ENCODE measurements at places on chromosomes 4 and X.

DNA sequence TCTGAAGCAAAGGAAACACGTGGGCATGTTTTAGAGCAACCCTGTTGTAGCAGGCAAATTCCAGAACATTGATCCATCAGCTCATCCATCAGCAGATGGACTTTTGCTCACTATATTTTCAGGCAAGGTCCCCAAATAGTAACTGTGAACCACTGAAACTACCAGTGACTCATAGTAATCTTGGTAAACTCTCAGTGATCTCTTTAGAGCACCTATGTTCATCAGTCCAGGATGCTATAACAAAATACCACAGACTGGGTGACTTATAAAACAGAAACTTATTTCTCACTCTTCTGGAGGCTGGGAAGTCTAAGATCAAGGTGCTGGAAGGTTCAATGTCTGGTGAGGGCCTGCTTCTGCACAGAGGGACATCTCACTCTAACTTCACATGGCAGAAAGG lies 28.9 kb upstream of the BTC start:
- no peak for DNase-seq

GRCh38 chr4:12126474-12126873 lies 697.8 kb upstream of the HS3ST1 start:
- DNase-seq: no peak

GRCh38 chrX:153779891-153780677 lies 757 bp upstream of the SRPK3 start:
- no peak for DNase-seq

DNA sequence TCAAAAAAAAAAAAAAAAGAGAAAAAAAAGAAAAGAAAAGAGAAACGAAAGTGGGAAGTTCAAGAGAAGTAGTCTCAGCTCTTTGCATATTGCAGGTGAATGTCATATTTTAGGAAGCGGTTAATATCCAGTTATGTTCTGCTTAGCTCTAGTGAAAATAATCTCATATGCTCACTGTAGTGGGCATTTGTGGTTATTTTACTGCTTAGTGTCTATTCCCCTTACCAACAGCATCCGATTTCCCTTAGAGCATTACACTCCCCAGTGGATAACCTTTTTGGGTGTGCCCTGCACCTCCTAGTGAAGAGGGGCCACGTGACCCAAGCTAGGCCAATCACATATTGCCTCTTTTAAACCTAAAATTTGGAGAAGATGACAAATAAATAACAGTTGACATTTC lies 111.2 kb upstream of the ZNF827 start:
- DNase-seq: no peak

Data from stimulated activated CD4-positive, alpha-beta T cell treated with anti-CD3 and anti-CD28 coated beads, TNF-alpha, amount 100 ng/mL, for 1 hour (primary cell).